ENCODE measurements at places on chromosomes 12 and 14.

GRCh38 chr12:59119676-59120075 is 199.4 kb upstream of the LRIG3 start:
- no peak for DNase-seq

- no peak for DNase-seq
Measured at GRCh38 chr14:30410986-30411385, 148.0 kb upstream of the G2E3 start.

GRCh38 chr14:93953739-93954515 is 22.4 kb downstream of the ASB2 start:
- no peak for DNase-seq

GRCh38 chr14:76876076-76876475 is 49.9 kb downstream of the LRRC74A start:
- DNase-seq, result no peak

DNA sequence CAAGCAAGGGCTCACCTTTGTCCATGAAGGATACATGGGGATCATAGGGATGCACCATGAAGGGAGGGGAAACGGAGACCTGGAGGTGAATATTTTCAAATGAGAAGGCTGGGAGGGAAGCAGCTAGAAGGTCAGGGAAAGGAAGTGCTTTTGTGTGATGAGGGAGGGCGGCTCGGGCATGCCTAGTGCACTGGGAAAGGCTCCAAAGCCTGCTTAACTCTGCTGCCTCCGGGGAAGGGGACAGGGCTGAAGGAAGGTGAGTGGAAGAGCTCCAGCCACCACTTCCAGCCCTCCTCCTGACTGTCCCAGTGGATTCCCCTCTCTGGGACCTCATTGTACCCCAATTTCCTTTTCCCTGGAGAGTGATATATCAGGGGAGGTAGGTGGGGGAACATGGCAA is 149.4 kb upstream of the PRMT8 start:
- no peak for DNase-seq

DNA sequence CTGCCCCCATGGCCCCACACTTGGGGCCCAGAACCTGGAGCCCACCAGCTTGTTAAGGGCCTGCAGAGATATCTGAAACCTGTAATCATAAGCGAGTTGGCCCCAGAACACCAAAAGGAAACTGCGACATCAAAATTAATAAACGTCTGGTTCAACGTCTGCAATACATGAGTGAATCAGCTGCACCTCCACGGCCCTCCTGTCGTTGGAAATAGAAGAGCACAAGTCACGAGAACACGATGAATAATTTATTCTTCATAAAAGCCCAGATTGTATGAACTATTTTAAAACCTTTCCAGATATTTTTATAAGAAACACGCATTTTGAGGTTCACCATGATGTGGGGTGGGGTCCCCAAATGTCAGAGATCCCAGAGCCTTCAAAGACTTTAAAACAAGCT is 9.7 kb upstream of the CMKLR1 start:
- DNase-seq, result no peak

GRCh38 chr14:100988411-100988900 is 84.9 kb upstream of the RTL1 start:
- DNase-seq, result no peak

- no peak for DNase-seq
Measured at GRCh38 chr12:77384941-77385340, 319.6 kb upstream of the E2F7 start.

- no peak for DNase-seq
Measured at GRCh38 chr12:12671850-12672660, 23.9 kb downstream of the GPR19 start.

DNA sequence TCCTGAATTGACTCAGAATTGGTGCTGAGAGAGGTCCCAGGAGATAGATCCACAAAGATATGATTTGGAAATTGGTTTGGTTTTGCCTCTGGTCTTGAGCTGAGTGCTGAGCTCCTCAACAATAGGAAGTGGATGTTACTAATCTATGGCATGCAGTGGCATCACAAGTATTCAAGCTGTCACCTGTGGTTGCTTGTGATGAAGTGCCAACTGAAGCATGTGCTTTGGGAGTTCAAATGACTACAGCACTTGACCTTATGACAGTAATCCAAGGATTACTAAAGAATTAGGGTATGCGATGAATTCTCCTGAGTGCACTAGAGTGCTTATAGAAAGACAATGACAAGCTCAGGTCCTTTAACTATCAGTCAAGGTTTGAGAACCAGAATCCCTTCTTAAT is 406.2 kb downstream of the NOVA1 start:
- DNase-seq, result no peak

GRCh38 chr14:63682727-63683593 is 41.3 kb upstream of the WDR89 start:
- no peak for DNase-seq

DNA sequence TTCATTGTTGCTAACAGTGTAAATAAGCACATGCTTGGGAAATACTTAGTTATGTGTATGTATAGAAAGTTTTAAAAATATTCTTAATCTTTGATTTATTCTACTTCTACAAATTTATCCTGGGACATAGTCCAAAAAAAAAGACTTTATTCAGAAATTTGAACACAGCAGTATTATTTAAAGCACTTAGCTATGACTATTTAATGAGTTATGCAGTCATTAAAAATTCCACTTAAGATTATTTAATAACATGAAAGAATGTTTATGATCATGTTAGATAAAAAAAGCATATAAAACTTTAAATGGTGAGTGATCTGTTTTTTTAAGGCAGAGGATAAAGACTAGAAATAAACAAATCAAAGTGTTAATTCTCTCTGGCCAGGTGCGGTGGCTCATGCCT is 78.3 kb downstream of the BAZ1A start:
- DNase-seq, result no peak

DNA sequence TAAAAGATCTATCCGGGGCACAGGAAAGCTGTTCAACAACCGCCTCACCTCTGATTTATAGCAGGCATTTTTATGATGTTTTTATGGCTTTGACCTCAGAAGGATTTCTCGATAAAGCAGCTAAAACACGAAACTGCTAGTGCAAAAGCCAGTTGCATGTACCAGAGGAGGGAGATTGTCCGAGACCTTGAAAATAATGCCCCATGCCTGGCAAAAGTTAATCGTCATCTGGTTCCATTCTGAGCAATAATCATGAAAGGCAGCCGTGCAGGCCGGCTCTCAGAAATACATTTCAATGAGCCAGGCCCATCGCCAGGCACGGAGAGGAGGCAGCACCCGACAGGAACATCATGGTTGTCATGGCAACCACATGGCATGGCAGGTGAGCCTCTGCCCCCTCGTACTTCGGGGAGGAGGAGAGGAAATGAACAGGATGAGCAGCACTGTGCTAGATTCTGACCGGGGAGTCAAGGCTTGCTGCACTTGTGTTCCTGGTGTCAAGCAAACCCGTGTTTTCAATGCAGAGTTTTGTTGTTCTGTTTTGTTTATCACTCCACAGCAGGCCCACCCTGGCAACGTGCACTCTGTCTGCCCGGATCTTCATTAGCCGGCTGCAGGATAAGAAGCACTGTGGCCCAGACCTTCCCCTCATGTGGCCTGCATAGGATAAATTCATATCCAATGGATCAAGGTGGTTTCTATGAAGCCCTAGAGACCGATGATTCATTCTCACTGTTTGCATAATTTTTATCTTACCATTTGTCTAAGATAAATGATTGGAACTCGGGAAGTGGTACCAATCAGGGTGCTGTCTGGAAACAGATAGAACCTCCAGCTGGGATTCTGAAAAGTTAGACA is 160.2 kb downstream of the RIMBP2 start:
- DNase-seq, result no peak

DNA sequence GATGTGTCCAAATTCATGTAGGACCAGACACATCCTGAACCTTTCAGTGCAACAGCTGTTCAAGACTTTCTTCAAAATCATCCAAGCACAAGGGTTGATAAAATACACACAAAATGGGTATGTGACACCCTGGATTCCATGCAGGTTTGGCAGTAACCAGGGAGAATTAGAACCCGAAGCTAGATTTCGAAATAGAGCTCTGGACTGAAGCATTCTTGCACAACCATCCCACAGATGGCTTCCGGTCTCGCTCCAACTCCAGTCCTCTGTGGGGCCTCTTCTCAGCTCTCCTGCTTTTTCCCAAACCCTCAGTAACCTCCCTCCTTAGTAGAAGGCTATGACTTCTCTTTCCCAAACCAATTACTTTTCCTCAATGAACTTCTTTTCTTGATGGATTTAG is 171.3 kb downstream of the TTC7B start:
- DNase-seq, result no peak

- no peak for DNase-seq
Measured at GRCh38 chr12:34400411-34400881, 378.1 kb downstream of the ALG10 start.

GRCh38 chr14:49972823-49973222 is 79.9 kb downstream of the ARF6 start:
- DNase-seq, result peak; percentile 28

Measured in stimulated activated CD8-positive, alpha-beta memory T cell treated with anti-CD3 and anti-CD28 coated beads, Interleukin-2, amount 100 ng/mL, for 48 hours (primary cell).